Fibroblast of pulmonary artery (primary cell): ENCODE measurements at places on chromosomes 5 and 9.

GRCh38 chr5:150454492-150455229 lies 5.1 kb upstream of the RPS14 start:
- DNase-seq: no peak

DNA sequence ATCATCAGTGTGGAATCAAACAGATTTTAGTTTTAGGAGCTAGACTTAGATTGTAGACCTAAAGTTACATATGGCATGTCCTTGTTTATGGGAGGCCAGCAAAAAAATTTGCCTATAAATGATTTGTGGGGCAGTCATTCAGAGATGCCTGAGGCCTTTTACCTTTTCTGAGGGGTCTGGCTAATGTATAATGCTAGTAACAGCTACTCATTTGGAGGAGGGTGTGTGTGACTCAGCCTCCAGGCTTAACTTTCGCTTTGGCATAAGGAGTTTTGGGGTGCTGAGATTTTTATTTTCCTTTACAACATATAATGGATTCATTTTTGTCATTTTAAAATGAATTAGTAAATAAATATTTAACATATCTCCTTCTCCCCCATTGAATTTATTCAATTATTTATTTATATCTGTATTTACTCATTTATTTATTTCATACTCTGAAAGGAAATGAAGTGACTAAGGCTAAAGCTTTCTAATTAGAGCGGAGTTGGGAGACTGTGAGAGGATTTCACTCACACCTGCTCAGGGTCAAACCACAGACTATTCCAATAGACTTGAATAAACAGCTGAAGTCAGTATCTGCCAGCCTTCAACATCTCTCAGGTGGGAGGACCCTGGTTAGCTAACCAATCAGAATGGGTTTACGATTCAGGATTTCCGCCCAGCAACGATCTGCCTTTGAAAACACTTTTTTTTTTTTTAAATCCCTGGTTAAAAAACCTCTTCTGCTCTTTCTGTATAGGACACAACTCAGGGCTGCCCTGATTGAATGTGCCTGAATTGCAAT lies 487.5 kb upstream of the SGCD start:
- DNase-seq: no peak

DNA sequence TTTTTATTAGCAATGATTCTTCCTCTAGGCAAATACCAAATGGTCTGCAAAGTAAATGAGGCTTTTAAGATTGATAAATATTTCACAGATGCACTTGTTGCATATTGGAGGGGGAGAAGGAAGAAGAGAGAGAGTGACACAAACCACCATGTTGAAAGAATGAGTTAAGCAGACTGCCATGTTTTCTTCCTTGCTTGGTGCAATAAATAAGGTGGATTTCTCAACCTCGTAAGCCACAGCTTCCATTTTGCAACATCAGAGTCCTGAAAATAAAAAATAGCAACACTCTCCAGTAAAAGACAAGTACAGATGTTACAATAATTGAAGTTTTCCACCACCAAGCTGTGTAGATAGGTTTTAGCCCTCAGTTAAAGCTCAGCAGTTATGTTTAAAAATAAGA lies 202.9 kb downstream of the SGCD start:
- DNase-seq: no peak

GRCh38 chr9:18331310-18331684 lies 142.7 kb upstream of the ADAMTSL1 start:
- no peak for DNase-seq

GRCh38 chr5:15489571-15490235 lies 10.3 kb upstream of the FBXL7 start:
- no peak for DNase-seq

DNA sequence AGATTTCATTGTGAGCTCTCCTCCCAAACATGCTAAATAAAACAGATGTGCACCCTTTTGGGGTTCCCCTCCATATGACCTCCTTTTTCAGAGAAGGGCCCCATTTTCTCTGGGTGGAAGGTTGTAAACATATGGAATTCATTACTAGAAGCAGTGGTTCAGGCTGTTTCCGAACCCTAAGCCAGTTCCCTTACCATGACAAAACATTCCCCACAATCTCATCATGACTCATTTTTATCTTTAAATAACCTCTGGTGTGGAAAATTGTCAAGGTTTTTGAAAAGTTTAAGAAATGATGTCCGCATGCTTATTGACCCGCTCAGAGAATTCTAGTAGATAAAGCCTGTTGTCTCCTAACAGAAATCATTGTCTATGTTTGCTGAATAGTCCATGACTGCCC lies 127.3 kb upstream of the PIK3R1 start:
- peak; percentile 74 for DNase-seq

- DNase-seq: no peak
These were observed 106.5 kb downstream of the FANCC start for GRCh38 chr9:95211028-95211427.
